CD4-positive, CD25-positive, alpha-beta regulatory T cell (primary cell): ENCODE measurements at places on chromosomes 6 and 20.

DNA sequence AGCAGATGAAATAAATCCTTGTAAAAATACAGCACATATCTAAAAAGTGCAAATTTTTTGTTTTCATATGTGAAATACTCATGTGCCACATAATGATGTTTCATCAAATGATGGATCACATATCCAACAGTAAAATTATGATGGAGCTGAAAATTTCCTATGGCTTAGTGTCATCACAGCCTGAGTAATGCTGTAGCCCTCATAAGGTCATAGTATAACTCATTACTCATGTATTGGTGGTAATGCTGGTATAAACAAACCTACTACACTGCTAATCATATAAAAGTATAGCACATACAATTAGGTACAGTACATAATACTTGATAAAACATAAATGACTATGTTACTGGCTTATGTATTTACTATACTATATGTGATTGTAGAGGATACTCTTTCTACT lies 12.9 kb downstream of the TSPYL1 start:
- DNase-seq: no peak

GRCh38 chr20:25389401-25389857 lies 1.2 kb downstream of the ABHD12 start:
- no peak for DNase-seq

- DNase-seq: no peak
These were observed 28.1 kb upstream of the ADTRP start for GRCh38 chr6:11806561-11807317.

GRCh38 chr20:61850926-61851900 lies 214.5 kb downstream of the TAF4 start:
- no peak for DNase-seq

GRCh38 chr6:505374-505773 lies 113.8 kb downstream of the IRF4 start:
- no peak for DNase-seq

DNA sequence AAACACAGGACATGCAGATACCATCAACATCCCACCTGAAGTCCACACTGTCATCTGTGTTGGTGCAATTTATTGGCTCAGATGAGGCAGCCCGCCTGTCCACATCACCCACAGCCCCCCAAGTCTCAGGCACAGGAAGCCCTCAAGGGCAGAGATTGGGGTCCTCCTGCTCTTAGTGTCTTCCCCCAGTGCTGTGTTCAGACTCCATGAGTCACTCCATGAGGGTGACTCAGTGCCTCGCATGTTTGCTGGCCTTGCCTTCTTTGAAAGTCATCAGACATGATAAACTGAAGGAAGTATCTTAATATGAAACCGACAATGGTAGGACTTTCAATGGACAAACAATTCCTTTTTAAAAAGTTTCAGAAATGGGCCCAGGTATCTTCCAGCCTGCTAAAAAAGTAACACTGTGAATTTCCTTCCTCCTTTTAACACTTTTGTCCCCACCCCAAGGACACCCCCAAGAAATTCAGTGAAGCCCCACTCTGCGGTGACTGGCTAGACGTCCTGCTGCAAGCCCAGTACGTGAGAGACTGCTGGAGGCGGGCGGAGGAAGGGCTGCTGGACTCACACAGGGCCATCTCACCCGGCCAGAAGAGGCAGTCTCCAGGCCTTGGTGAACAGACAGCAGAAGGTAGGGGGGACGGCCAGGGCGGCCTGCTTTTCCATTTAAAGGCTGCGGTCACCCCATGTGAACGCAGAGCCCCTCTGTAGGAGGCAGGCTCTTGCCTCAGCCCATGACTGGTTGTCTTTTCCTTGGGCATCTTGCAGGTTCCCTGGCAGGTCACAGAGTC lies 43.0 kb upstream of the KCNK16 start:
- DNase-seq: no peak

GRCh38 chr6:127833336-127833735 lies 67.5 kb downstream of the THEMIS start:
- no peak for DNase-seq

DNA sequence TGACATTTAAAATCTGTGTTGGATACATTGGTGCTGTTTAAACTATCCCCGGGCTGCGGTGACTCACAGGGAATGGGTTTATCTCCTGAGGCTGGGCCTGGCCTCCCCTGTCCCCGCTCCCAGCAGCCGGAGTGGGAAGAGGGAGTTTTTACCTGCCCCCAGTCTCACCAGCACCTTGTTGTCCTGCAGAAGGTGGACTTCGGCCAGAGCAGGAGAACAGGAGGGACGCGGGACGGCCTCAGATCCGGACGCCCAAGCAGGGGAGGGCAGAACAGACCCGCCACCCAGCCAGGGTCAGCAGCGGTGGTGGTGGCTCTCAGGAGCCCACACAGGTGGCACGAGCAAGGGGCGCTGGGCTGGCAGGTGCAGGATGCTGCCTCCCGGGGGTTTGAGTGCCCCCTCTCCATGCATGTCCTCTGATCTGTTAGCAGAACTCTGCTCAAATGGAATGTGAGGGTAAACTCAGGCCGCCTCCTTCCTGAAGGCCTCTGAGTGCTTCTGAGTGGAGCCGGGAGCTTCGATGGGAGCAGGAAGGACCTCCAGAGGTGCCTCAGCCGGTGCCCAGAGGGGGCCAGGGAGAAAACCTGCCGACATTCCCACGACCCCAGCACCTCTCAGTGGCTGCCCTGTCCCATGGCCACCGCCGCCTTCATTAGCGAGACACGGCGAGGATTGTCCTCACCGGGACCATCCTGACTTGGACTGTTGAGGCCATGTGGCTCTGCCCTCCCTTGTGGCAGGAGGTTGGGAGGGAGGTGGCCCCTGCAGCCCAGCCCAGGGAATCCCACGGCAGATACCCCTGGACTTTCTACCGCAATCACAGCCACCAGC lies 43.4 kb upstream of the MRGBP start:
- no peak for DNase-seq

- no peak for DNase-seq
These were observed 12.3 kb downstream of the MTCH1 start for GRCh38 chr6:36973647-36974046.

GRCh38 chr6:134161041-134161440 lies 108.6 kb upstream of the SLC2A12 start:
- no peak for DNase-seq

DNA sequence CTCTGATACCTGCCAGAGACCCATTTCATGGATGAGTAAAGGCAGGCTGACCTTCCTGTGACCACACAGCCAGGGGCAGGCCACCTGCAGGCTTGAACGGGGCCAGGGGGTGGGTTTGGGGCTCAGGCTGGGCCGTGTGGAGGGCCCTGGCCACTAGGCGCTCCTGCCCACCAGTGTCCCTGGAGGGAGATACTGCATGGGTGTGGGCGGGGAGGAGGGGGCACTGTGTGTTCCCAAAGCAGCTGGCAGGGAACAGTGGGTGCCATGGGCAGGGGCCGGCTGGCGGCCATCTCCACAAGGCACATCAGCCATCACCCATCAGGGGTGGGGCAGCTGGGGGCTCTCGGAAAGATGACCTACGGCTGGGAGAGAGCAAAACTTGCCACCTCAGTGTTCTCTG lies 15.4 kb downstream of the SRC start:
- DNase-seq: no peak

DNA sequence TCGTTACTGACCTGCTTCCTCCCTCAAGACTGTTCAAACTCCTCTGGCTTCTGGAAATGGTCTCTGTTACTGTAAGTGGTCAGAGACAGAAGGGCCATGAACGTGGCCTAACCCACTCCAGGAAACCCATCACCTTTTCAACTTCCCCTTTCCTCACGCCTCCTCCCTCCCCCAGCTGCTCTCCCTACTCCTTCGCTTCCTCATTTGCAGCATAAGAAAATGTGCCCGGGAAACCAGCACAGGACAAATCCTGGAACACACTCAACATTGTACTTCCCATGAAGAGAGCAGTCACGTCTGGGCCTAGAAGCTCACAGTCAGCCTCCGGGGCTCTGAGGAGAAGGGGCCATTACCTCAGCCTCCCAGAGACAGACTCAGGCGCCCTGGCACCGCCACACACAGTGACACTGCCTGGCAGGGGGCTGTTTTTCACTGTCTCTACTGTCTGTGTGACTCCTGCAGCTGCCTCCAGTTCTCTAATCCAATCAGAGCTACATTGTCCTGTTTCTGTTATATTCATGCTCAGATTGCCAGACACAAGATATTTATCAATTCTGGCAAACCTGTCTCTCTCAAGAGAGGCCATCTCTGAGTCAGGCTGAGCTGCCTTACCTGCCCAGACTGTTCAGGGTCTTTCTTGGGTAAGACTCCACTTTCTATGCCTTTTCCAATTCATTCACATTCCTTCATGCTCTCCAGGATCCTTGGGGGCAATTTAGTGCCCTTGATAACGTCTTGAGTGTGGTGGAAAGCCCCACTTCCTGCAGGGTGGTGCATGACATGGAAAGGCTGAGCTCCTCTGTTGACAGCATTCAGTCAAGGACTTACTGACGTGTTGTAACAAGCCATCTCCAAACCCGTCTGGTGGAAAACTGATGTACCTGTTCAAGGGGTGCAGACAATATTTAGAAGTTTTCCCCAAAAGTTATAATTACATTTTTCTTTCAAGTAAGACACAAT lies 242.2 kb downstream of the HIVEP2 start:
- no peak for DNase-seq

DNA sequence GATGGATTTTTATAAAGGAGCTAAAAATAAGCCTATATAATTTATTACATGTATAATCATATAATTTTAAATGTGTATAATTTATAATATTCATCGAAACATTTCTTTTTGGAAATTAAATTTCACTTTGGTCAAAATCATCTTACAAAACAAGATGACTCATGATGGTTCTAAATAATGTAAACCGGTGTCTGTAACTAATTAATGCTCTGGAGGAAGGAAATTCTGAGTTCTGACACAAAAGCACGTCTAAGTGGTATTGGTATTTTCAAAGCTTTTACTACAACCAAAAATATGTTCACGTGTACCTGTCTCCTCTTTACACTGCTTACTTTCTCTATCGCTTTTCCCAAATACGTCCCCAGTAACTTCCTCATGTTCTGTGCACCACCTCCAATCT lies 134.1 kb downstream of the MTHFD1L start:
- DNase-seq: no peak

GRCh38 chr20:37567671-37568588 lies 40.3 kb upstream of the BLCAP start:
- no peak for DNase-seq

DNA sequence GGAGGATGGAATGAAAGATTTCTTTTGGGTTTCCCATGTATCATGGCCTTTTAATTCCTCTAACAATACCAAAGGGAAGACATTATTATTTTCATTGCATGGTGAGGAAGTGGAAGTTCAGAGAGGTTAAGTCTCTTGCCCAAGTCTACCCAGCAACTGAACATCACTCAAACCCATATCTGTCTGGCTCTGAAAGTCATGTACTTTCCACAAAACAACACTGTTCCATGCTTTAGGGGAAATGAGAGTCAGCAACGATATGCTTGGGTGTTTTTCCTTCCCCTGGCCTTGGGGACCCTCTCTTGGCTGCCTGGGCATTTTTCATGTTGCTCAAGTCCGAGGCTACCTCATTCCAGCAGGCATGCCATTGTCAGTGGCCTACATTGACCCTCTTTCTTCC lies 118.8 kb downstream of the ADTRP start:
- DNase-seq: no peak

DNA sequence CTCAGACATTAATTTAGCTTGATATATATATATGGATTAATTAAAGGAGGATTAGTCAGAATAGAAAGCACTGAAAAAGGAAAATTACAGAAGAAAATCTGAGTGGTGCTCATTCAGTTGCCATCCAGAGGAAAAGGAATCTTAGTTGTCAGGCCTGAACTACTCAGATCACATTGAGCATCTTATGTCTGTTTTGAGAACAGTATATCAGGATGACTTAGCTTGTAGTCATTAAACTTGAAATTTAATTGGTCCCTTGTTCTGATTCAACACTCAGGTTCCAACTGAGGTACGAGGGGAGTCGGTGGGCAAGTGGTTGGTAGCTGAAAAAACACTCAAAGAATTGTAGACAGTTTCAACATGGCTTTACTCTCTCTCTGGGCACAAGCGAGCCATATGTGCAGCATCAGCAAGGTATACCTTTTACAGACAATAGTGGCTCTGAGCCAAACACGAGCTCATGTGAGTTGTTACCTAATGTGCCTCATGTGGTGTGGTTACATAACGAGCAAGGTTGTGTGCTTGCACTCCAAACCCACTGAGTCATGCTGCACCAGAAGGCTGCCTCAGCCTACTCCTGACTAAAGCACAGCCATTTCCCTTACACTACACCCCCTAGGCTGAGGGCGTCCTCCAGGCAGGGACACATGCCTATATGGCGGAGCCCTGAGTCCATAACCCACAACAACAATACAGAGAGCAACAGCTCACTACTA lies 73.0 kb upstream of the HMGN3 start:
- DNase-seq: no peak

GRCh38 chr20:40703975-40704530 lies 15.0 kb upstream of the MAFB start:
- DNase-seq: no peak
